ENCODE measurements at places on chromosomes 12 and 14. TPM values are rescaled to one million over a fixed set of nuclear protein-coding genes. Genes with fewer than 3 reads are reported as not detected.

Gene TCL1B
- not detected for total RNA-seq

Gene P2RX7
- total RNA-seq, result 12.8 TPM

Gene MTRFR
- total RNA-seq, result 12.1 TPM

Gene PTPRO
- total RNA-seq, result 11.7 TPM

DNA sequence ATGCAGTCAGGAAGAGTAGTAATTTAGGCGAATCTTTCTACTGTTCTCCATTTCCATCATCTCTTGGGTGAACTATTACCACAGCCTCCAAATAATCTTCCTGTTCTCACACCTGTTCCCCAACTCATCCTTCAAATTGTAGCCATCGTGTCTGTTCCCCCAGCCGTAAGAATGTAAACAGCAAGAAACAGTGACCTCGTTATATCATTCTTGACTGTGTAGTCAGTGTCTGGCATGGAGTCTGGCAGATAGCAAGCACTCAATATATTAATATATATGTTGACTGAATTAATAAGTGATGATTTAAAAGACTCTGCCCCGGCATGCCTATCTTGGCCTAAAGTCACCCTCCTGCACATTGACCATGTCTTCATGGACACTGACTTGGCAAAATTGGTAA is 20.3 kb downstream of the PDE6H start:
- no peak for DNase-seq
- H3K27ac ChIP-seq, result no peak overlapping the region
- H3K36me3 ChIP-seq, result no peaks in the 10 kb centered on the region
- H3K4me3 ChIP-seq, result no peak overlapping the region
- H3K4me1 ChIP-seq, result no peaks in the 10 kb centered on the region

DNA sequence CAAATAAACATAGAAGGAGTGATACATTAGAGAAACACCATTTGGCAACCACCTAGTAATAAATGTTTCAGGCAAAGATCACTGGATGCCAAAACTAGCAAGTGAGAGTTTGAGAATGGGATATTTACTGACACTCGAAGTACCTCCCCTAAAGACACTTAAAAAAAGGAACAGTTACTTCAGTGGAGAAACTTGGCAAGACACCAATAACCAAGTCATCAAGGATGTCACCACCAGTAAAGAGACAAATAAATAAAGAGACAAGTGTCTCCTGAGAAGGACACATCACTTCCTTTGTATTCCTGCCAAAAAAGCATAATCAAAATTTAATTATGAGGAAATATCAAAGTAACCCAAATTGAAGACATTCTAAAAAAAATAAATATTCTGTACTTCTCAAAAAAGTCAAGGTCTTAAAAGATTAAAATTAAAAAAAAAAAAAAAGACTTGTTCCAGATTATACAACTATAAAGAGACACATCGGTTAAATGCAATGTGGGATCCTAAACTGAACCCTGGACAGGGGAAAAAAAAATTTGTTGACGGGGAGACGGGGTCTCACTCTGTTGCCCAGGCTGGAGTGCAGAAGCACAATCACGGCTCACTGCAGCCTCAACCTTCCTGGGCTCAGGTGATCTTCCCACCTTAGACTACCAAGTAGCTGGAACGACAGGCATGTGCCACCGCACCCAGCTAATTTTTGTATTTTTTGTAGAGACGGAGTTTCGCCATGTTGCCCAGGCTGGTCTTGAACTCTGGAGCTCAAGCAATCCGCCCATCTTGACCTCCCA is 26.4 kb downstream of the TM7SF3 start:
- no peak overlapping the region for H3K4me3 ChIP-seq
- no peaks in the 10 kb centered on the region for H3K4me1 ChIP-seq
- H3K36me3 ChIP-seq, result peaks cover 2% of the 10 kb centered on the region
- H3K27me3 ChIP-seq, result no peaks in the 10 kb centered on the region
- H3K27ac ChIP-seq, result no peak overlapping the region
